ENCODE measurements at places on chromosomes 16 and 17. TPM values are rescaled to one million over a fixed set of nuclear protein-coding genes. Genes with fewer than 3 reads are reported as not detected.

GRCh38 chr16:87582216-87582965, 19.9 kb upstream of the JPH3 start:
- H3K27me3 ChIP-seq: peaks cover 15% of the 10 kb centered on the region
- H3K27ac ChIP-seq: no peak overlapping the region
- no peaks in the 10 kb centered on the region for H3K36me3 ChIP-seq
- DNase-seq: no peak
- H3K4me1 ChIP-seq: no peaks in the 10 kb centered on the region

Gene KLHL10
- not detected for total RNA-seq

Gene OR1F1
- total RNA-seq: not detected

DNA sequence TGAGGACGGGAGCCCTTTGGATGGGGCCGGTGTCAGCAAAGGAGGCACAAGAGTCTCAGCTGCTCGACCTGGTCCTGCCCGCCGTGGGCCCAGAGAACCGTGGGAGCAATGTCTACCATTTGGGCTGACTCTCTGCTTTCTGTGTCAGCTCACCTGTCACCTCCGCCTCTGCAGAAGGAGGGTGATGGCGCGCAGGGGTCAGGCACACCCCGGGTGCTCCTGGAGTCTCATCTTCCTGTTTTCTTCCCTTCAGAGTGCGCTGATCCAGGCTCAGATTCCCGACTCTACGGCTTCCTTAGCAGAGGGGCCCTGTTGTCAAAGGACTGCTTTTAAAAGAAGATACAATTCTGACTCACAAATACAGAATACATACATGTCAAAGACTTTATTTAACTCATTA, 167.1 kb downstream of the BANP start:
- no peak for DNase-seq
- H3K4me3 ChIP-seq: no peak overlapping the region
- H3K27ac ChIP-seq: no peak overlapping the region
- H3K27me3 ChIP-seq: no peaks in the 10 kb centered on the region

GRCh38 chr17:4412933-4413831, 20.6 kb upstream of the SPNS3 start:
- H3K4me3 ChIP-seq: peak overlapping the region; percentile 44
- peaks cover 6% of the 10 kb centered on the region for H3K4me1 ChIP-seq
- no peaks in the 10 kb centered on the region for H3K36me3 ChIP-seq
- peak; percentile 93 for DNase-seq
- no peaks in the 10 kb centered on the region for H3K27me3 ChIP-seq

DNA sequence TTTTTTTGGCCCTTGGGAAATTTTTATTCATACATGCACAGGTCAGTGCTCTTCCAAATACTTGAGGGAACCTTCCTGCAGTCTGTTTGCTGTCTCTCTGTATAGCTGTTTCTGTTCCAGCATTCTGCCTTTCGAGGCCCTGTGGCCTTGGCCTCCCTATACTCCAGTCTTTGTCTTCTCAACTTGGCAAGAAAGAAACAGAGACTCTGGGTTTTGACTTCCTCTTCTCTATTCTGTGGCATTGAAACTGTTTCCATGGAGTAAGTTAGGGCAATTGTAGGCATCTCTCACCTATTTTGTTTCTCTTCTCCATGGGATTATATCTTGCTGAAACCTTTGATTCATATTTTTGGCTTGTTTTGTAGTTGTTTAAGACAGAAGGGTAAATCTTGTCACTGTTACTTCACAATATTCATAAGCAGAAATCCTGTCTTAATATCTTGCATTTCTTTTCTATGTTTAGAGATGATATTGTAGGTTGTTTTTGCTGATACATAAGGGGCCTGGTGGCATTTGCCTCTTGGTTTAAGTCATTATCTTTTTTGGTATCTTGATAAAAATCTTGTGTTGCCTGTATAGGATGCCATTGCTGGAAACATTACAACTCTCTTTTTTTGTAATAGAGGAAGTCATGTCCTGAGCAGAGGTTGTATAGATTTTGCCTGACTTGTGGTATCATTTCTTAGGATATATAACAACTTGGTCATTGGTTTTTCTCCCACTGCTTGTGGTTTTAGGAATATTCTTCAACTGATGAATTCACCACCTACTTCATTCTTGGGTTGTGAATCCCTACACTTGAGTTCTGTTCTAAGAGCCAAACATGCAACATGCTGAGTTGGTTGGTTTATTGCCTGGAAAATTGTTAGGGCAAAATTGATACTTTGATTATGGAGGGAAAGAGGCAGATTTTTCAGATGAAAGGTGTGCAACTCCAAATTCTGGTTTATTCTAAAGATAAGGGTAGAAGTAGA, 168.6 kb downstream of the FTO start:
- H3K4me3 ChIP-seq: no peak overlapping the region
- H3K27ac ChIP-seq: no peak overlapping the region
- no peaks in the 10 kb centered on the region for H3K27me3 ChIP-seq
- no peak for DNase-seq
- peaks cover 10% of the 10 kb centered on the region for H3K4me1 ChIP-seq
- H3K36me3 ChIP-seq: peaks cover 32% of the 10 kb centered on the region

Gene TAC4
- not detected for total RNA-seq

DNA sequence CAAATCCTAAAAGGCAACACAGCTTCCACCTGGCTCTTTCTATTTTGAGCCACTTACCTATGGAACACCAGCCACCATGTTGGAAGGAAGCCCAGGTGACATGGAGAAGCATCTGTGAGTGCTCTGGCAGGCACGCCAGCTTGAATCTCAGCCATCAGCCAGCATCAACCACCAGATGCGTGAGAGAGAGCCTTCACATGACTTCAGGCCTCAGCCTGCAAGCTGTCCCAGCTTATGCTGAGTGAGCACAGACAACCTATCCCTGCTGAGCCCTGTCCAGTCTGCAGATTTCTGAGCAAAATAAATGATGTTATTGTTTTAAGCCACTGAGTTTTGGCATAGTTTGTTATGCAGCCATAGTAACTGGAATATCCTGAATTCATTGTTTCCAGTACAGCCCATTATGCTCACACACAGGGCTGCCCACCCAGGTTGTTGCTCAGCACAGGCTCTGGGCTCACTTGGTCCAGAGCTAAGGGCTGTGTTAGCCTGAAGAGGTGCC, 35.1 kb downstream of the TMEM238L start:
- H3K36me3 ChIP-seq: no peaks in the 10 kb centered on the region
- H3K27me3 ChIP-seq: no peaks in the 10 kb centered on the region
- DNase-seq: no peak
- H3K4me3 ChIP-seq: no peak overlapping the region
- no peaks in the 10 kb centered on the region for H3K4me1 ChIP-seq
- H3K27ac ChIP-seq: no peak overlapping the region

DNA sequence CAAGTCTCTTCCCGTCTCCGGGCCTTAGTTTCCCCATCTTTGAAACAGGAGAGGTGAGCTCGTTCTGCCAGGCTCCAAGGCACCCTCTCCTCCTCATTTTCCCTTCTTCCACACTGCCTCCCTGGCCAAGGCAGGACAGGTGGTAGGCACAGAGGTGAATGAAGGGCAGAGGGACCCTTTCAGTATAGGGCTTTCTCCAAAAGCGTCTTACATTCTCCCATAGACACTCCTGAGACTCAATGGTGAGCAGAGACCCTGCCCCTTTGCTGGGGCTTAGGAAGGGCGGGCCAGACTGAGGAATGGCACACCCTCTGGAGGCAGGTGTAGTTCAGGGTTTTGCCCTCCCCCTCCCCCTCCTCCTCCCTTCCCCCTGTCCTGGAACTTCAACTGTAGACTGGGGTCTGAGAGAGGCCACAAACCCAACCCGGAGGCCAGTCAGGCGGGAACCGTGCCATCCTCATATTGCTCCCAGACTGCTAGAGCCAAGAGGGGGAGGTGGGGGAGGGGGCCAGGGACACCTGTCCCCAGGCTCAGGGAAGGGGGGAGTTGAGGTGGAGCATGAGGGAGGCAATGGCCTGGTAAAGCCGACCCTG, 1.9 kb downstream of the PLEKHH3 start:
- no peak for DNase-seq
- no peaks in the 10 kb centered on the region for H3K36me3 ChIP-seq
- no peak overlapping the region for H3K4me3 ChIP-seq
